ENCODE measurements at places on chromosomes 11 and 22. TPM values are rescaled to one million over a fixed set of nuclear protein-coding genes. Genes with fewer than 3 reads are reported as not detected.

The IGLL5 gene
- total RNA-seq = 0.66 TPM

The RIMBP3C gene
- total RNA-seq = not detected

The HSPB2 gene
- total RNA-seq = 7.1 TPM

The SLC22A6 gene
- not detected for total RNA-seq

The SLCO2B1 gene
- 12.6 TPM for total RNA-seq

The SF3B2 gene
- 113 TPM for total RNA-seq

The MS4A12 gene
- total RNA-seq = not detected

The CNTN5 gene
- not detected for total RNA-seq

The AMPD3 gene
- 9.3 TPM for total RNA-seq

The OR52E5 gene
- total RNA-seq = not detected

The SIK3 gene
- 33.3 TPM for total RNA-seq

The TOM1 gene
- total RNA-seq = 46.8 TPM

The DEPDC7 gene
- 0.69 TPM for total RNA-seq

The GPR83 gene
- not detected for total RNA-seq

The TMEM132A gene
- 34.1 TPM for total RNA-seq

The APOA5 gene
- total RNA-seq = not detected

The LIPT2 gene
- total RNA-seq = 4.1 TPM

The VPS37C gene
- total RNA-seq = 20.7 TPM

The OTUB1 gene
- 50.6 TPM for total RNA-seq

The SLC35F2 gene
- total RNA-seq = 11.6 TPM

The ZNF280A gene
- total RNA-seq = not detected

The GLB1L3 gene
- 0.11 TPM for total RNA-seq

The MAPK8IP2 gene
- total RNA-seq = 6.9 TPM

The KRTAP5-6 gene
- total RNA-seq = not detected

The DBX1 gene
- not detected for total RNA-seq

The SUSD2 gene
- total RNA-seq = 3.7 TPM

The IRAG1 gene
- 18.0 TPM for total RNA-seq

The BRMS1 gene
- 23.4 TPM for total RNA-seq

The TBX1 gene
- not detected for total RNA-seq

The USP2 gene
- 16.9 TPM for total RNA-seq

The NTM gene
- total RNA-seq = not detected

The SYT13 gene
- total RNA-seq = 0.30 TPM

The IFITM10 gene
- total RNA-seq = 0.97 TPM

The ILK gene
- total RNA-seq = 140 TPM

The CDC42BPG gene
- total RNA-seq = 9.5 TPM

The USP35 gene
- total RNA-seq = 9.7 TPM

The SLC25A18 gene
- total RNA-seq = 1.5 TPM

The MAPK12 gene
- total RNA-seq = 34.6 TPM

The RELT gene
- total RNA-seq = 4.7 TPM

The RBM14 gene
- 36.5 TPM for total RNA-seq

The SCN4B gene
- 2.9 TPM for total RNA-seq

The UBQLN3 gene
- total RNA-seq = 0.30 TPM

The ART5 gene
- 3.7 TPM for total RNA-seq

The OR2D2 gene
- not detected for total RNA-seq

The ELFN2 gene
- not detected for total RNA-seq

The EFEMP2 gene
- total RNA-seq = 163 TPM

Measured in ovary (tissue), 10 donors.